Stimulated activated CD4-positive, alpha-beta T cell treated with anti-CD3 and anti-CD28 coated beads, TNF-alpha, amount 100 ng/mL, for 1 hour (primary cell): ENCODE measurements at places on chromosomes 1 and 21.

DNA sequence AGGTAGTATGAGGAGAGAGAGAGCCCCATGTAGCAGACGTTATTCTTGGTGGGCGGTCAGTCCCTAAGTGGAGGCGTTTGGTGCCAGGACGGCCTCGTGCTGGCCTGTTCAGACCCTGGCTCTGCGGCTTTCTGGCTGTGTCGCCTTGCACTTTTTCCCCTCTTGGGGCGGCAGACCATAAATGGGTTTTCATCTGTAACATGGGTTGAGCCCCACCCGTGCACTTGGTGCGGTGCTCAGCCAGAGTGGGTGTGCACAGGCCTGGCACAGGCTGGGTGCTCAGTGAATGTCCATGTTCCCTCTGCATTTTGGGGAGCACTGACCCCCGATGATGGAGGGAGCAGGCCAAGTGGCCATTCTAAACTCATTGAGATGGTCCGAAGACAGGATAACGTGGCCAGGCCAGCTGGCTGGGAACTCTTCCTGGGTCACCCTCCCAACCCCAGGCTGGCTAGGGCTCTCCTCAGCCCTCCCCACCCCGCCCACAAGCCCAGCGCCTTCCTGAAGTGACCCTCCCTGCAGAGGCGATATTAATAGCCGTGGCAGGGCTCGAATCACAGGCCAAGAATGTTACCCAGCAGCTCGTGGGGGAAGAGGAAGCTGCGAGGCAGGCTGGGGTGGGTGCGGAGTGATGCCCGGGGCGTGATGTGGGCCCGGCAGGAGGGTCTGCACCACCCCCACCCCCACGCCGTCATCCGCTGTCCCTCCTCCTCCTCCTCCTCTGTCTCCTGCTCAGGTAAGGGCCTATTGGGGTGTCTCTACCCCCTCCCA lies 78.5 kb downstream of the ARHGEF10L start:
- DNase-seq: no peak

- no peak for DNase-seq
Observed at GRCh38 chr21:31921079-31921478, 48.3 kb downstream of the HUNK start.

GRCh38 chr1:36652586-36652985 lies 169.9 kb upstream of the CSF3R start:
- no peak for DNase-seq

DNA sequence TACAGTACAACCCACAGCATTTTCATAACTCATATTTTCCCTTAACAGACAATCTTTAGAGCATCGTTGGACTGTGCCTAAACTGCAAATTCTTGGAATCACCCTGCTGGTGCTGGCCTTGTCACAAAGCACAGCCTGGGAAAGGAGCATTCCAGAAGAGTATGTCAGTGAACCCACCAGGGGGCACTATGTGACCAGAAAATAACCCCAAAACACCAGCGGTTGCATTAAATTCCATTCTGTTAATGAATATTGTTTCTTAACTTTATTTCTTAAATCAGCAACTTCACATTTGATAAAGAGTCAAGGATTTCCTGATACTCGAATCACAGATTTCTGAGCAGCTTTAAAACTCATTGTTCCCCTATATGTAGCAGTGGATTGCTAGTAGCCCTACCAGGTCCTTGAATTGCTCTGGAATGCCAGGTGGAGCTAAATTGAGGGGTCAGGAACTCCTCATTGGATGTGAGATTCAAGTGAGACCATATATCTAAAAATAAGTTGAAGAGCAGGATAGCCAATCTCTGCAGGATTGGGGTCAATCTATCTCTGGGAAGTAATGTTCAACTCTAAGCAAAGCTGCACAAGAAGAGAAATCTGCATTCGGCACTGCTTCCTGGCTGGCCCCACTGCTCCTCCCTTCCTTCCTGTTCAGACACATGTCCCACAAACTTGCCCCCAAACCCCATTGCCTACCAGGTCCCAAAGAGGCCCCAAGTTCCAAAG lies 12.7 kb upstream of the RAB4A start:
- no peak for DNase-seq

- no peak for DNase-seq
Observed at GRCh38 chr21:17416139-17416538, 96.7 kb upstream of the CXADR start.

DNA sequence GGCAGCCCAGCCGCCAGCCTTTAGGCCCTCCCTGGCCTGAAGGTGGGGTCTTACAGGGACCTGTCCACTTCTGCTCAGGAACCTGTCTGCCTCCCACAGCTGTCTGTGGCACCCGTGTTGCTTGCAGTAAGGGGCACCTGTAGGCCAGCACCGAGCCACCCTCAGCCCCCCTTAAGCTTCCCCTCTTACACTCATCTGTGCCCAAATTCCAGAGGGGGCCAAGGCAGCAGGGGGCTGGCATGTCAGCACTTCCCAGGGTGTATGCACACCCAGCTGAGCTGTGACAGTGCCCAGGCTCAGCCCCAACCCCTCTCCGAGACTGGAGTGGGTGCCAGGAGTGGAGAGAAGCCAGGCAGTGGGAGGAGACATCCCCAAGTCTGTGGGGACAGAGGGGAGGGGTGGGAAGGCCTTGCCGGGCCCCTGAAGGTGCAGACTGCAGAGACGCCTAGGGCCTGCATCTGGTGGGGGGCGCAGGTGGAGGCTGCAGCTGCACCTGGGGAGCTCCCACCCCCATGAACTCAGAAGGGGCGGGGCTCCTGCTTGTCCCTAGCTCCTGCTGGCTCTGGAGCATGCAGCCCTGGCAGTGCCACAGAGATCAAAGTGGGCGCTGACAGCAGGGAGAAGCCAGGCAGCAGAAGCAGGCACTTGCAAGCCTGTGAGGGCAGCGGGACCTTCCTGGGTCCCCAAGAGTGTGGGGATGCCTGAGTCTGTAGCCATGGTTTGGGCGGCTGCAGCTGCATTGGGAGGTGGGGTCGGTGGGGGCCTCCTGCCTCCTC lies 5.4 kb upstream of the SLC2A7 start:
- DNase-seq: no peak
